ENCODE measurements at places on chromosomes 5 and 9. TPM values are rescaled to one million over a fixed set of nuclear protein-coding genes. Genes with fewer than 3 reads are reported as not detected.

The PCDHGA7 gene
- 0.49 TPM for polyA plus RNA-seq

The CTXN3 gene
- polyA plus RNA-seq: 79.2 TPM

The GMCL2 gene
- not detected for polyA plus RNA-seq

The TLR4 gene
- polyA plus RNA-seq: 5.8 TPM

The SLCO4C1 gene
- 9.0 TPM for polyA plus RNA-seq

The C6 gene
- 5.2 TPM for polyA plus RNA-seq

The OTULINL gene
- polyA plus RNA-seq: 7.1 TPM

The SPATA31D4 gene
- polyA plus RNA-seq: not detected

The OR1J2 gene
- polyA plus RNA-seq: not detected

The MSANTD3 gene
- 16.7 TPM for polyA plus RNA-seq

The NRARP gene
- 1.7 TPM for polyA plus RNA-seq

The SPOCK1 gene
- polyA plus RNA-seq: 32.8 TPM

The SV2C gene
- not detected for polyA plus RNA-seq

The N4BP3 gene
- polyA plus RNA-seq: 2.4 TPM

The KCNIP1 gene
- 3.1 TPM for polyA plus RNA-seq

The CCL21 gene
- 42.8 TPM for polyA plus RNA-seq

The MARCOL gene
- polyA plus RNA-seq: not detected

The RASGRF2 gene
- polyA plus RNA-seq: 4.9 TPM

The DMRT3 gene
- polyA plus RNA-seq: not detected

The HTR1A gene
- polyA plus RNA-seq: not detected

The MARVELD2 gene
- polyA plus RNA-seq: 8.5 TPM

The DBH gene
- polyA plus RNA-seq: 0.39 TPM

The C9orf153 gene
- not detected for polyA plus RNA-seq

Data from kidney (tissue), 22 donors.